HL-60 (cell line): ENCODE measurements at places on chromosomes 3 and 15.

DNA sequence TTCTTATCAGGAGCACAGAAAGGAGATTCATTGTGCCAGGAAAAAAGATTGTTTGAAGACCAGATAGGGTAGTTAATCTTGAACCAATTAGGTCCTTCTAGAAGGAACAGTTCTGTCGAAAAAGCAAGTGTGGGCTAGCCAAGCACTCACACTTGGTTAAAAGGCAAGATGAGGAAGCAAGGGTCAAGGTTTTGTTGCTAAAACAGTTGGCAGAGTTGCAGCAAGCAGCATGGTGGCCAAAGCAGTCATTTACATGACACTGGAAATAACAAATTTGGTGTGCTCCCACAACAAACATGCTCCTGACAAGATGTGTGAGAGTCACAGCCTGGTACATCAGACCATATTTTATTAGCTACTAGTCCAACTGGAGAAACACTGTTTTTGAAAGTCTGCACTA, 228.0 kb upstream of the CFAP20DC start:
- DNase-seq = no peak

- no peak for DNase-seq
Observed at GRCh38 chr3:16768014-16768413, 116.7 kb upstream of the PLCL2 start.

- DNase-seq = peak; percentile 92
Observed at GRCh38 chr3:193842029-193842798, 249.2 kb downstream of the OPA1 start.

GRCh38 chr3:27458929-27459328, 25.3 kb downstream of the SLC4A7 start:
- no peak for DNase-seq

DNA sequence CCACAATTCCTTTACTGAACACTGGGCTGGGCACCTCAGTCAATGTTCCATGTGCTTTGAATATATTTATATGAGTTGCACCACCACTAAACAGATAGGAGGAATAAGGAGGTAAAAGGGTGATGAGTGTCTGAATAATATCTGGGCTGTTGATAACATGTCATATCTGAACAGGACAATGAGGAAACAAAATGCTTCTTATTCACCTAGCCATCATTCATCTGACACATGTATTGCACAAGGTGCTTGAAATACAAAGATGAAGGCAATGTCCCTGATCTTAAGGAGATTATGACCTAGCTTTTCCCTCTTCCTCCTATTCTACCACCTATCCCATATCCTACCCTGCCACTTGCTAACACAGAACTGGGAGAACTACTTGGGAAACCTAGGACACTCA, 8.0 kb upstream of the CERS3 start:
- DNase-seq = no peak

- no peak for DNase-seq
Observed at GRCh38 chr15:72044956-72045355, 73.0 kb downstream of the MYO9A start.

DNA sequence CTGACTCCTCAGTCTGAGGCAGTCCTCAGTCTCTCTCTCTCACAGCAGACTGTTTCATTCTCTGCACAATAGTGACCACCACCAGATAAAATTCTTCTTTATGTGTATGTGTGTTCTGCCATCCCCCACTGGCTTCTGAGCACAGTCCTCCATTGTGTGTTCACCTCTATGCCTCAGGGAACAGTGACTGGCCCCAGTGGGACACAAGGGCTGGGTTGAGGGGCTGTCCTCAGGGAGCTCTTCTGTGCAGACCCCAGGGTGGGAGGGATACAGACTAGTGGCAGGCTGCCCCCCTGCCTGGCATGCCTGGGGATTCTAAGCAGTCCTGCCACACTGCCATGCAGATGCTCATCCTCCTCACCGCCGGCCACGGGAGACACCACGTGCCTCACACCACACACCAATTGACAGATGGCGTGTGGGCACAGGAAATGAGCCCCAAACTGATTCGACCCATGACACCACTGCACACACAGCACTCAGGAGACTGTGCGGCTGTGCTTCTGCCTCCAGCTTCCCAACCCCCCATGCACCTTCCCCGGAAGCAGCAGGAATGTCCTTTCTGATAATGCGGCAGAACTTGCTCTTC, 237.6 kb upstream of the CHRNA7 start:
- no peak for DNase-seq

- DNase-seq = no peak
Observed at GRCh38 chr3:46705751-46706552, 4.8 kb downstream of the TMIE start.

DNA sequence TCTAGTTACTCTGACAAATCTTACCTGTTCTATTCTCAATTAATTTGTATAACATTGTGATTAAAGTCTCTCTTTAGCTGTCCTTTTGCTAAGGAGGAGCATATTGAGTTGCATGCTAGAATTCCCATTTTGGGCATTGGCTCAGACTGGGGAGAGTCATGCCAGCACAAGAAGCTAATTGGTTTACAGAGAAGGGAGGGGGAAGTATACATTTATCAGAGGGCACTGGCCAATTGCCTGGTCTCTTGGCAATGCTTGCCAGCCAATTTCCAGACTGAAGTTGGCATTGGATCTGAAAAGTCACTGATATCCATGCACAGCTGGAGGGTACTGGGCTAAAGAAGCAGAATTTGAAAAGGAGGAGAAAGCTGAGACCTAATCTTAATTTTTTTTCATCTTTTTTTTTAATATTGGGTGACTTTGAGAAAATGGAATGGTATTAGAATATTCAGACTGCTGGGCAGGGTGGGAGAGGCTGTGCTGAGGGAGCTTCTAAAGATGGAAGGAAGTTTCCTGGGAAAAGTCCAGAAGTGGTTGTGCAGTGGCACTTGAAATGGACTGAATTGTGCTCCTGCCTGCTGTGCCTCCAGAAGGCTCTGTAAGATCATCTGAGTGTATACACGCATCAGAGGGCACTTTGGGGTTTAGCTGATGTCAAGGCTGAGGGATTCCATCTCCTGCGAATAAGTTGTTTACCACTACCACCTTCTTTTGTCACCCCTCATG, 365.2 kb upstream of the DPH6 start:
- DNase-seq = no peak

- peak; percentile 46 for DNase-seq
Observed at GRCh38 chr3:167740961-167741587, 5.6 kb downstream of the SERPINI1 start.

DNA sequence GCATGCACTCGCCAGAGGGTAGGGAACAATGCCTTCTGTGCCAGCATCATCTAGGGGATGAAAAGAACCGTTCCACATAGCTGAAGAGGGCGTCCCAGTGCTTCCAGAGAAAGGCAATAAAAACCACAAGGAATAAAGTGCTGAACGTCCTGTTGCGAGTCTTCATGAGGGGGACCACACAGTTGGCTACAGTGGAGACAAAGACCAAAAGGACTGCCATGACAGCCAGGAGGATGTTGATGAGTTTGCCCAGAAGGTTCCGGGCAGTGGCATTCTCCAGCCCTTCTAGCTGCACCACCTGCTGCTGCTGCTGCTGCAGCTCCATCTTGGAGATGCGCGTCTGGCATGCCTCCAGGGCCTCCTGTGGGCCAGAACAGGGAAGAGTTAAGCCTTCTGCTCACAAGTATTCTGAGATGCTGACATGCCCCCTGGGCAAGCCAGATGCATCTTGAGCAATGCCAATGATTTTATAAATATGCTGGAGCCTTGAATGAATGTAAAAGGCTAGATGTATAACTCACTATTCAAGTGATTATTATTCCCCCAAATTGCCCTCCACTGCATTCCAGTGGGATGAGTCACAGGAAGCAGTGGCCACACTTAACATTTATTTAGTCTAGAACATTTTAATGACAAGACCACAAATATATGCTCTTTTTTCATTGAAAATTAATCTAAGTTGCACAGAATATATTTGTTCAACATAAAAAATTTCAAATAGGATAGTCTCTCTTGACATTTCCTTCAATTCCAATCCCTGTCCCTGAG, 45.1 kb upstream of the PLXND1 start:
- no peak for DNase-seq

DNA sequence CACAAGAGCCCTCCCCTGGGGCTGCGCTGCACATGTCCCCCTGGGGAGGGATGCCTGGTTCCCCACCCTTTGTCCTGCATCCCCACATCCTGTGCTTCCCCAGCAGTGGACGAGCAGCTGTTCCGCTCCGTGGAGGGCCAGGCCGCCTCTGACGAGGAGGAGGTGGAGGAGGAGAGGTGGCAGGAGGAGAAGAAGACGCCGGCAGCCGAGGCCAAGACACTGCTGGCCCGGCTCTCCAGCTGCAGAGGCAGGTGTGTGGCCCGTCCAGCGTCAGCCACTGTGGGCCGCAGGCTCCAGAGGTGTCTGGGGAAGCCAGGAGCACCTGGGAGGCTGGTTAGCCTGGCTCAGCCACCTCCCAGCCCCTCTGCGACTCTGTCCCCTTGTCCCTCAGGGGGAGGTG, 27.9 kb upstream of the GP9 start:
- DNase-seq = no peak

- no peak for DNase-seq
Observed at GRCh38 chr15:68363353-68363752, 68.6 kb downstream of the ITGA11 start.

- no peak for DNase-seq
Observed at GRCh38 chr3:187288131-187288854, 3.2 kb downstream of the MASP1 start.

DNA sequence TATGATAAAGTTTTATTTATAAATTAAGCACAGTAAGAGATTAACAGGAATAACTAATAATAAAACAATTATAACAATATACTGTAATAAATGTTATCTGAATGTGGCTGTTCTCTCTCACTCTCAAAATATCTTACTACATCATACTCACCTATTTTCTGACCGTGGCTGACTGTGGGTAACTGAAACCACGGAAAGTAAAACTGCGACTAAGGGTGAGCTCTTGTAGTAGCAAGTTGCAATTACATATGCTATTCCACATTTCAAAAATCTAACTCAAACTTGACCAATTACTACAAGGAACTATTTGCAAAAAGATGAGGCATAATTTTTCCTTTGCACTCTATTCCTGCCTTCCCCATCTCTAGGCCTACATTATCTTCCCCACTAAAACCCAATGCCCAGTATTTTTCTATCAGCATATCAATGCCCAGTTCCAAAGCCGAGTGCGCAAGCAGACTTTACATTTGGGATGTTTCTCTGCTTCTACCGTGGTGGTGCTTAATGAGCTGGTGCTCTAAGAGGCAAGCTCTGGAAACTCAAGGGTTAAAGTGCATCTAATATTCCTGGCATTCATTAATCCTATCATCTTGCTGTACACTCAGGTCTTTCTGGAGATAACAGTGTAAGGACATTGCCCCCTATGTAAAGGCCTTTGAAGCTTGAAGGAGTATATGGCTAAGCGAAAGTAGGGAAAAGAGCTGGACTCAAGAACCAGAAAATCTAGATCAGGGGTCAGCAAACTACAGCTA, 6.7 kb downstream of the PCYT1A start:
- no peak for DNase-seq

- no peak for DNase-seq
Observed at GRCh38 chr3:100023150-100023549, 91.2 kb downstream of the FILIP1L start.

DNA sequence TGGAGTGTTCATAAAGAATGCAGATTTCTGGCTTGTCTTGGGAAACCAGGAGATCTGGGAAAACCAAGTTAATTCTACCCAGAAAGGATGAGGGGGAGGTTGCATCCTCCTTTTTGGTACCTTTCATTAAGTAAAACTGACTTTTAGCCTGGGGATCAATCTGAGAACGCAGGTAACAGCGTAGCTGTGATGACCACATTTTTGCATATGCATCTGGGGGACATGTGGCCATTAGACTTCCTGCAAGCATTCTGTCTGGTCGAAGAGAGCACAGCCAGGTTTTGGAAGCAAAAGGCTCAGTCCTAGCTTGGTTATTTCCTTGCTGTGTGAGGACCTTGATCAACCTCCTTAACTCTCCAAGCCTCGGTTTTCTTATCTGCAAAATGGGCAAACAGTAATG, 145.2 kb downstream of the SHQ1 start:
- no peak for DNase-seq

- no peak for DNase-seq
Observed at GRCh38 chr3:143814443-143814889, 33.8 kb downstream of the SLC9A9 start.

- no peak for DNase-seq
Observed at GRCh38 chr15:63420333-63420747, 38.7 kb upstream of the CA12 start.

DNA sequence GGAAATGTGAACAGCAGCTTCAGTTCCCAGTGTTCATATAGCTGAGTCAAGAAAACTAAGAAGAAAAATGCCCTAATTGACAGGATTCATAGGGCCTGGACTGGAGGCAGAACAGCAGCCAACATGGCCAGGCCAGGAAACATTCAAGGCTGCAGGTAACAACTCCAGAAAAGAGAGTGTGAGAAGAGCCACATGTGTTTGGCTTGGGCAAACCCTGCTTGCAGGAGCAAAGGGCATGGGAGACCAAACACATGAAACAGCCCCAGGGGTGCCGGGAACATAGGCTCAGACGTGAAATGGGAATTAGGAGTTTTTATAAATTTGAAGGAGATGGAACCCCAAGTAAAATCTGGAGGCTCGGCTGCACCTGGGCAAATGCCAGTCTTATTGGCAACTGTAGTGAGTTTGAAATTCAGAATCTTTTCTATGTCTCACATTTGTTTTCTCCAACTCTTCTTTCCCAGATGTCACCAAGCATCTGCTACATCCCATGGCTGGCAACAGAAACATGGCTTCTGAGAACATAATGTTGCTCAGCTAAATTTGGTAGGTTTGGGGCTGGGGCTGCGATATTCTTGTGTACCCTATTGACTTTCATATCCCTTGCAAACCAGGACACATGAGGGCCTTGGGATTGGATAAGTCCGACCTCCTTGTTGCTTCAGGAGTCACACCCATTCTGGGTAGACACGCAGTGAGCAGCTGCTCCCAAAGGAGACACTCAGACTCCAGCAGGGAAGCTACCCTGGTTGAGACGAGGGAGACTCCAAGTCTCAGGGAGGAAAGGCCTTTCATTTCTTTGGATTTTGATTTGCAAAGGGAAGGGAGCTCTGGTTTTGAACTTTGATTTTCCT, 98.9 kb upstream of the CLSTN2 start:
- DNase-seq = no peak

GRCh38 chr3:192392986-192393385, 334.4 kb downstream of the FGF12 start:
- no peak for DNase-seq

DNA sequence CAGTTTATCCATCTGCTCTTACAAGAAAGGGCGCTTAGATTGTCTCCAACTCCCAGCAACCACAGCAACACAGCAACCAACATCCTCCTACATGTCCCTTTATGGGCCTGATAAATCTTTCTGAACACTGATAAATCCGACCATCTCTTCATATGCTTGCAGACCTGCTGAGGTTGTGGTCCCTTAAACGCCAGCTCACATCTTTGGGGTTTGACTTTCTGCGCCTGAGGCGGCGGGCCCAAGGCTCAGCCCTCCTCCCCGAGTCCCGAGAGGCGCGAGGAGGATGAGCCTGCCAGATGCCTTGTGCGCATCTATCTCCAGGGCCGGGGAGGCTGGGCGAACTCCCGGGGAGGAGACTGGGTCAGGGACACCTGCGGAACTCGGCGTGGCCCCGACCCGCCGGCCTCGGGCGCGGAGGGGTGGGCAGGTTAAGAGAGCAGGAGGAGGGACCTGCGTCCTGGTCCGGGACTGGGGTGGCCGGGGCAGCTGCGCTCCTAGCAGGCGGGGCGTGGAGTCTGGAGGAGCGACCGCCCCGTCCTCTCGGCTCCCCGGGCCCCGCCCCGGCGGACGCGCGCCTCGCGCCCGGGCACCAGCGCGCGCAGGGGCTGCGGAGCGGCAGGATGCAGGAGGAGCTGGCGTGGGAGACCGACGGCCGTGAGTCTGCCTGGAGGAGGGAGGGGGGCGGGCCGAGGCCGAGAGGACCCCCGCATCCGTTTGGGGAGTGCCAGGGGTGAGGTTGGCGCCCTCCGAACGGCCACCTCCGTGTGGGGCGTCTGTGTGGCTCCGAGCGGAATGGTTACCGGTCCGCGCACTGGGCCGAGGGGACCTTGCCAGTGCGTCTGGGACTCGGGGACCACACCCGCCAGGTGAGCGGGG, at the start of gene ANKDD1A:
ANKDD1A (plus strand) TSS at position 592 of the 876 bp plus-strand sequence; CDS start at position 621, 29 bp downstream.
- DNase-seq = no peak
